NCI-H1436 (cell line): ENCODE measurements at places on chromosomes 2 and 18.

DNA sequence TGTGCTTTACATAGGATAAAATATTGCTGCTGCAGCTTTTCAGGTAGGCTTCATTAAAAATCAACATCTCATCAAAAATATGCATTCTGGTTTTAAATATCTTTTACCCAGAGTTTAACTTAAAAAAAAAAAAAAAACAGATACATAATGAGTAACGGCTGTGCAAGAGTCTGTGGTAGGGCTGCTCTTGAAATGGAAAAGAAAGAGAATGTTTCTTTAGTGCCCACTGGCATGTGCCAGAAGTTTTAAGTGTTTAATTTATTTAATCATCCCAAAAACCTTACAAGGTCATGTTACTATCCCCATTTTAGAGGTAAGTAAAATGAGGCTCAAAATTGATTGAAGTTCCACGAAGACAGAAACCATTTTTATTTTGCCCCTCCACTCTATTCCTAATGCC lies 92.1 kb downstream of the SLC8A1 start:
- no peak for DNase-seq

DNA sequence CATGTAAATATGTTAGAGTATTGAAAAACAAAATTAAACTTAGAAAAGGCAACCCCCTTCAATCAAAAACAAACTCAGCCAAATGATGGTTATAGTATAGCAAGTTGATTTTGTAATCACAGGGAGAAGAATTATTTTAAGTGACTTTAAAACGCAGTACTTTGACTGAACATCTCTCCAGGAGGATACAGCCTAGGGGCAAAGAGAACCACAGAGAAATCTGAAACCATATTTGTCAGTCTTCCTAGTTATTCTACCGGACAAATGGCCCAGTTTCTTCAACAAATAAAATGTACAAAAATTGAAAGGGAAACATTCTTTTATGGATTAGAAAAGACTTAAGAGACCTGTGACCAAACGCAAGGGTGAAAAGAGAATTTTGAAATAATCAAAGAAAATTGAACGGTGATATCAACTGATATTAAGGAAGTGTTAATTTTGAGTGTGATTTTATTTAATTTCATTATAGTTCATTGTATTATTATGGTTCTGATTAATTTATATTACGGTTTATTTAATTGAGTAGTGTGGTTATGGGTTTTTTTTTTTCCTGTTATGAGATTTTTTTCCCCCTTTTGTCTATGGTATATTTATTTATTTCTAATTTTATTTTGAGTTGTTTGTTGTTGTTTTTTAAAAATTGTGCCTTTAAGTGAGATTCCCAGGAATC lies 75.3 kb downstream of the HNRNPLL start:
- DNase-seq: no peak

DNA sequence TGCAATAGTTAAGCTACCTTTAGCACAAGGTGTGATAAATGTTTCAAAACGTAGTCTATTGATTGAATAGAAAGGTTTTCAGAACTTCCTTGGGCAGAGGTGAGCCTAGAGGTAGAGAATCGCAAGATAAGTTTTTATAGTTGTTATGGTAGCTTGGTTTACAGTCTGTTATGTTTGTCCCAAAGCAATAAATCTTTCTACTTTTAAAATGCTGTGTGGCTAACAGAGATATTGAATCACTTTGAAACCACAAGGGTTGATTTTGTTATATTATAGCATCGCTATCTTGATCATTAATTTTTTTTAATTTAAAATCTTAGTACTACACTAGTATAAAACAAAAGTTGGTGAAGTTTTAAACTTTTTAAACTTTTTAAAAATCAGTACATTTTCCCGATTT lies 126.7 kb downstream of the TMEM182 start:
- DNase-seq: no peak

GRCh38 chr18:68409576-68409975 lies 305.3 kb downstream of the TMX3 start:
- DNase-seq: no peak

DNA sequence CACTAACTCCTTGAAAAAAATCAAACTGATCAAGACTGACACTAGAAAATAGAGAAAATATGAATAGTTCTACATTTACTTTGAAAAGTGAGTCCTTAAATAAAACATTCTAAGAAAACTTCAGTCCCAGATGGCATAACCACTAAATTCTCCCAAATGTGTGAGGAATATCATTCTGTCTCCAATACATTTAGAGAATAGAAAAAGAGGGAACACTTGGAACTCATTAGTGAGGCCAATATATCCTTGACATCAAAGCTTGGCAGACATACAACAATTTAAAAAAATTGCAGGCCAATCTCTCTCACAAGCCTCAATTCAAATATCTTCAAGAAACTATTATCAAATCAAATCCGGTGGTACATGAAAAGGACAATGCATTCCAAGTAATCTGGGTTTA lies 79.3 kb upstream of the TMEM247 start:
- DNase-seq: no peak

GRCh38 chr2:42386682-42387081 lies 25.7 kb upstream of the COX7A2L start:
- DNase-seq: no peak

GRCh38 chr18:55252901-55253300 lies 293.6 kb upstream of the CCDC68 start:
- DNase-seq: no peak

DNA sequence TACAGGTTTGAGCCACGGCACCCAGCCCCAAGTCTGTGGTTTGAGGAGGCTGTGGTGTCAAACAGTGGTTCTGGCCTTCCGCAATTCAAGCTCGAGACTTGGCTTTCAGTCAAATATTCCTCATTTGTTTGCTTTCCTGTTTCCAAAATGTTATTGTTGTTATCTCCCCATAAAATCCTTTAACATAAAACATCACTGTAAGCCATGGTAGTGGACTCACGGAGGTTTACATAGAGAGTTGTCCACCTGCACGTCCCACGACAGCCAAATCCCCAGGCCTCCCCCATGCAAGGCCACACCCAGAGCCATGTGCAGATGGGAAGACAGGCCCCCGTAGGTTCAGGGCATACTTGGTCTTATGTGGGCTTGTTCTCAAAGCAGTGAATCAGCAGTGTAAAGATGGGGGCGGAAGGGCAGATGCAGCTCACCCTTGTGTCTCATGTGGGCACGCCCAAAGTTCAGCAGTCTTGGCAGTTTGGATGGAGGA lies 18.9 kb upstream of the ST3GAL5 start:
- no peak for DNase-seq

DNA sequence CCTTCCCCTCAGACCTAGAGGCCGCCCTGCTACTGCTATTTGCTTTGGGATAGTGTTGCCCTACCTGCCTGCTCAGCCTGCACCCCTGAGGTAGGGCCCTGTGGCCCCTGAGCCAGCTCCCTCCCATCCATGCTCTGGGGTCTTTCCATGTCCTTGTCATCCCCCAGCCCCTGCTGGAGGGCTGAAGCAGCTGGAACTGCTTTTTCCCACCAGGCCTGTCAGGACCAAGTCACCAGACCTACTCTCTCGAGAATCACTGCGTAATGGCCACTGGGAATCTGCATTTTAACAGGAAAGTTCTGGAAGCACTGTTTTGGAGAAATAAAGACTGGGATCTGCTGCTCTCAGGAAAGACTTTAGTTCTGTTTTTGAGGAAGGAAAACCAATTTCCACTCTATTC lies 20.2 kb upstream of the SLC35F6 start:
- no peak for DNase-seq

- DNase-seq: no peak
These were observed 50.9 kb downstream of the ACAA2 start for GRCh38 chr18:49762191-49763077.

DNA sequence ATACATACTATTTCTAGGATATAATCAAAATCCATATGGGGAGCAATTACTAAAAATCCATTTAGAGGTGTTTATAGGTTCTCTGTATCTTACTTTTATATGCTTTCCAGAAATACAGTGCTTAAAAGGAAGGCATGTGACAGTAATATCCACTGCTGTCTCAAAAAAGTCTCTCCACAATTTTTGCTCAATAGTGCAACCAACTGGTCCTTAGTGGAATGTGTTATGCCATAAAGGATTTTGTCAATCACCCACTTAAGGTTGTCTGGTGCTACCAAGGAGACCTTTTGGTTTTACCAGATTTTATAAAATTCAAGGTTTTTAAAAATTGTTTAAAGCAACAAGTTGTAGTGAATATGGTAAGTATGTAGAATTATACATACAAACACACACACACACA lies 328.5 kb upstream of the DSEL start:
- no peak for DNase-seq

- no peak for DNase-seq
These were observed 319.7 kb downstream of the SOX11 start for GRCh38 chr2:6011921-6012320.

GRCh38 chr2:112669667-112670066 lies 23.9 kb downstream of the SLC20A1 start:
- no peak for DNase-seq

DNA sequence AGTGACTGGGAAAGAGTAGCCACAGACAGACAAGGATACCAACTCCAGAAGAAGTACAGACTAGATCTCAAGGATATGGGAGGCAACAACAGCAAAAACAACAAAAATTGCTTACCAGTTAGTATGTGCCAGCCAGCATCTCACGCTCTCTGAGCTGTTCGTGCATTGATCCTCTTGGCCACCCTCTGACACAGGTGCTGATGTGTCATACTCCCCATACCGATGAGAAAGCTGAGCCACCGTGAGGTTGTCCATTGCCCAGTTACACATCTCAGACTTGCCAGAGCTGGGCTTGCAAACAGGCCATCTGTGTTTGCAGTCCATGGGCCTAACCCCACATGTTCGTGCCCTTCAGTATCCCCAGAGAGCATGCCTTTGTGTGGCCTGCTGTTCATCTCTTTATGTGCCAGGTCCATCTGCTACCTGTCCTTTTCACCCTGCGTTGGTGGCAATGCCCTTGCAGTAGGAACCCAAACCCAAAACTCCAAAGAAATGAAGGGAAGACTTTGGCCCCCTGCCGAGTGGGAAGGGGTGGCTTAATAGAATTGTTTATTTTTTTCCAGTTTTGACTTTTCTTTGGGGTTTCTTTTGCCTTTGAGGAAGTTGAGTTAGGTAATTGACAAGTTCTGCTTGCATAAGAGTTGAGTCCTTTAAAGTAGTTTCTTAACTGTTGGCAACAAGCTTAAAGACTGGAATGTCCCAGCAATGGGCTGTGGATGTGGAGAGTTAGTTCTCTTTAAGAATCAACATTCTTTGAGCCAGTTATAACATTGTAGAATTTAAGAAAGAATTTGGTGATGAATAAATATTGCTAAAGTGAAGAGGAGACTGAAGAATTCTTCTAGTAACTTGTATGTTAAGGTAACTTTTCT lies 46.7 kb downstream of the LYPD6B start:
- no peak for DNase-seq

GRCh38 chr2:10272464-10272863 lies 30.2 kb upstream of the HPCAL1 start:
- no peak for DNase-seq

DNA sequence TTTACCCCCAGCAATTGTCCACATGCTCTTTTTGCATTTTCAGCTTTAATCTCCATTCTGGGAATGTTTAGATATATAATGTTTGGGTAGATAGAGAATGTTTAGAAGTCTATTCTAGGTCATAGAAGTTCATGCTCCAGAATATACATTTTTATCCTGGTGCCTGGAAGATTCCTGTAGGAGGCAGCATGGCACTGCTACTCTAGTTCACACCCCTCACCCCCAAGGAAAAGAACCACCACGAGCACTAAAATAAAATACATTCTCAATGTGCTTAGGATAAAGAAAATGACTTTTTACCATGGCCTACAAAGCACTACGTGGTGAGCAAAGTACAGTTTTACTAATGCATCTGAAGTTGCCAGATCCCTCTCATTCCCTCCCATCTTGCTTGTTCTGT lies 53.8 kb downstream of the MYO1B start:
- no peak for DNase-seq

GRCh38 chr2:111091811-111092211 lies 28.9 kb upstream of the BCL2L11 start:
- no peak for DNase-seq

- no peak for DNase-seq
These were observed 234.2 kb downstream of the TTC32 start for GRCh38 chr2:19667536-19667949.

- DNase-seq: no peak
These were observed 129.5 kb downstream of the TMEM182 start for GRCh38 chr2:102891296-102891695.

DNA sequence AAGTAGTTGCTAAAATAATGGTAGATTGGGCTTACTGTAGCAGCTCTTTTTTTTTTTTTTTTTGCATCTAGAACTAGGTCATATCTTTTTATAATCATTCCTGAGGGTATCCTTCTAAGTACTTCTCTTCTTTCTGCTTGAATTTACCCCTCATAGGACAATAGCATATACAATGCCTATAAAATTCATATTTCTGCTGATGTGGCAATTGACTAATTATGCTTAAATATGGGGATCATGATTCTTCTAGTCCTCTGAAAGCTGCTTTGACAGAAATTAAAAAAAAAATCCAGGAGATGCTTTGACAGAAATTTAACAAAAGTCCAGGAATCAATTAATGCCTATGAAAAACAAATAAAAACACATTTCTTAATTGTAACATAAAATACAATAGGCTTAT lies 358.4 kb downstream of the CCDC85A start:
- DNase-seq: no peak

- no peak for DNase-seq
These were observed 48.0 kb upstream of the MYCN start for GRCh38 chr2:15892151-15892880.

DNA sequence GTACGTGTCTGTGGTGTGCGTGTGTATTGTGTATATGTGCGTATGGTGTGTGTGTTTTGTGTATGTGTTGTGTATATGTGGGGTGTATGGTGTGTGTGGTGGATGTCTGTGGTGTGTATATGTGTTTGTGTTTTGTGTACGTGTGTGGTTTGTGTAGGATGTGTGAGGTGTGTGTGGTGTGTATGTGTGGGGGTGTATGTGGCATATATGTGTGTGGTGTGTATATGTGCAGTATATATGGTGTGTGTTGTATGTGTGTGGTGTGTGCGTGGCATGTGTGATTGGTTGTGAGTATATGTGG lies 101.3 kb downstream of the CLIP4 start:
- DNase-seq: no peak
